Right lung (tissue), 10 donors: ENCODE measurements at places on chromosomes 12 and 14.

DNA sequence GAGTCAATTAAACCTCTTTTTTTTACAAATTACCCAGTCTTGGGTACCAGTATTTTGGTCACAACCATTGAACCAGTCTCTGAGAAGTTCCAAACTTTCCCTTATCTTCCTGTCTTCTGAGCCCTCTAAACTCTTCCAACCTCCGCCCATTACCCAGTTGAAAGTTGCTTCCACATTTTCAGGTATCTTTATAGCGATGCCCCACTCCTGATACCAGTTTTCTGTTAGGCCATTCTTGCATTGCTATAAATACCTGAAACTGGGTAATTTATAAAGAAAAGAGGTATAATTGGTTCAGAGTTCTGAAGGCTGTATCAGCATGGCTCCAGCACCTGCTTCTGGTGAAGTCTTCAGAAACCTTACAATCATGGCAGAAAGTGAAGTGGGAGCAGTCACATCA is 31.7 kb downstream of the TTC5 start:
- no peak for DNase-seq

- DNase-seq, result no peak
Observed at GRCh38 chr12:6370994-6371754, 4.2 kb downstream of the SCNN1A start.

DNA sequence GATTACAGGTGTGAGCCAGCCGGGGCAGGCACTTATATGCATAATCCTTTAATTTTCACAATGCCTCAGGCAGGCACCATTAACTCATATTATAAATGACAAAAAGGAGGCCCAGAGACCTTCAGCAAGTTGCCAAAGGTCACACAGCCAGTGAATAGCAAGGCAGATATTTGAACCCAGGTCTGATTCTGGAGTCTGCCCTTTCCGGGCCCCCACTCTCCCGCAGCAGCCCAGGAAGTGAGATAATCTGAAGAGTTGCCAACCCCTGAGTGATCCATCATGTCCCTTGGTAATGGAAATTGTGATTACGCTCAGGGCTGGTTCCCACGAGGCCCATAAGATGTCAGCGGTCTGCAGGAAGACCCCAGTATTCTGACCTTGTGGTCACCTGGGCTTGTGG is 95.3 kb upstream of the MED13L start:
- DNase-seq, result no peak

GRCh38 chr12:92762773-92763172 is 60.0 kb downstream of the PLEKHG7 start:
- DNase-seq, result no peak

GRCh38 chr14:21205026-21205677 is 49.3 kb upstream of the OR5AU1 start:
- DNase-seq, result no peak

- no peak for DNase-seq
Observed at GRCh38 chr12:80156306-80156705, 57.0 kb downstream of the OTOGL start.

GRCh38 chr12:50017641-50018040 is 7.7 kb downstream of the RACGAP1 start:
- DNase-seq, result peak; percentile 66

- DNase-seq, result no peak
Observed at GRCh38 chr14:102283631-102284129, 21.3 kb downstream of the MOK start.

DNA sequence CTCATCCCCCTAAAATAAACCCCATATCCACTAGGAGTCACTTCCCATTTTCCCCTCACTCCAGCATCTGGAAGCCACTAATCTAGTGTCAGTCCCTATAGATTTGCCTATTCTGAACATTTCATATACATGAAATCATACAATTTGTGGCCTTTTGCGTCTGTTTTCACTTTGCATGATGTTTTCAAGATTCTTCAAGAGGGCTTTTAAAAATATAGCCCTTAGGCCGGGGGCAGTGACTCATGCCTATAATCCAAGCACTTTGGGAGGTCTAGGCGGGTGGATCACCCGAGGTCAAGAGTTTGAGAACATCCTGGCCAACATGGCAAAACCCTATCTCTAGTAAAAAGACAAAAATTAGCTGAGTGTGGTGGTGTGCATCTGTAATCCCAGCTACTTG is 104.7 kb downstream of the VEZT start:
- DNase-seq, result no peak

GRCh38 chr12:57603815-57604453 is 690 bp upstream of the DTX3 start:
- peak; percentile 70 for DNase-seq

DNA sequence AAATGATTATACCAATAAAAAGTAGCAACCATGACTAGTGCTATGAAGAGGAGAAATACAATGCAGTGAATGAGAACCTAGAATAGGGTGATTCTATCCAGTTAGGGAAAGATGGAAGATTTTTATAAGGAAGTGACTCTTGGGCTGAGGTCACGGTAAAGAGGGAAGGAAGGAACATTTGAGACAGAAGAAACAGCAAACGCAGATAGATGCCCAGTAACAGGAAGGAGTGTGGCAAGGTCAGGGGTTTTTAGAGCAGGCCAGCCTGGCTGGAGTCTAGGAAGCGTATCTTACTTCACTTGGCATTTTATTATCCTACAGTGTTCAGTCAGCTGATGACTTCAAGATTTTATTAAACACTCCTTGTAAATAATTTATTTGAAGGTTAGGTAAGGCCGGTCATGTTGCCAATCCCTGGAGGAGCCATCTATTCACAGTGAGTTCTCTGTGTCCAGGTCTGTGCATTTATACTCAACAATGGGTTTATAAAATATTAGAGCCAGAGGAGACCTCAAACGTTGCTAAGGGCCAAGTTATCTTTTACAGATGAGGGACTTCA is 170.6 kb downstream of the PRKCH start:
- DNase-seq, result no peak

- no peak for DNase-seq
Observed at GRCh38 chr12:26290565-26290964, 95.2 kb downstream of the SSPN start.

GRCh38 chr14:68144051-68144681 is 324.6 kb downstream of the RAD51B start:
- no peak for DNase-seq

- DNase-seq, result peak; percentile 83
Observed at GRCh38 chr12:6618483-6619225, 11.5 kb upstream of the CHD4 start.

DNA sequence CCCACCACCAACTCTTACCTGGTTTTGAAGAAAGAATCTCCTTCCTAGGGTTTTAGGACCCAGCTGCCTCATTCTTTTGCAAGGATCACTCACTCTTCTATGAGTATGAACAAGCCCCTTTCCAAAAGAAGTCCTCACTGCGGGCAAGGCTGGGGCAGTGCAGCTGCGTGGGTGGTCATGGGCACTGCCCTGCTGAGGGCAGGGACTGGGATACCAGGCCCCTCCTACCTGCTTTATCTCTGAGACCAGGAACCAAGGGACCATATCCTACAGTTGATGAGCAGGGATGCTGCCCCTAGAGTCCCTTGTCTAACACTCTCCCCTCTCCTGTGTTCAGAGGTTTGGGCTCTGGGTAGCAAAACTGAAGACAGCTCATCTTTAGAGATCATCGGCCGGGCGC is 20.5 kb downstream of the HPD start:
- no peak for DNase-seq

DNA sequence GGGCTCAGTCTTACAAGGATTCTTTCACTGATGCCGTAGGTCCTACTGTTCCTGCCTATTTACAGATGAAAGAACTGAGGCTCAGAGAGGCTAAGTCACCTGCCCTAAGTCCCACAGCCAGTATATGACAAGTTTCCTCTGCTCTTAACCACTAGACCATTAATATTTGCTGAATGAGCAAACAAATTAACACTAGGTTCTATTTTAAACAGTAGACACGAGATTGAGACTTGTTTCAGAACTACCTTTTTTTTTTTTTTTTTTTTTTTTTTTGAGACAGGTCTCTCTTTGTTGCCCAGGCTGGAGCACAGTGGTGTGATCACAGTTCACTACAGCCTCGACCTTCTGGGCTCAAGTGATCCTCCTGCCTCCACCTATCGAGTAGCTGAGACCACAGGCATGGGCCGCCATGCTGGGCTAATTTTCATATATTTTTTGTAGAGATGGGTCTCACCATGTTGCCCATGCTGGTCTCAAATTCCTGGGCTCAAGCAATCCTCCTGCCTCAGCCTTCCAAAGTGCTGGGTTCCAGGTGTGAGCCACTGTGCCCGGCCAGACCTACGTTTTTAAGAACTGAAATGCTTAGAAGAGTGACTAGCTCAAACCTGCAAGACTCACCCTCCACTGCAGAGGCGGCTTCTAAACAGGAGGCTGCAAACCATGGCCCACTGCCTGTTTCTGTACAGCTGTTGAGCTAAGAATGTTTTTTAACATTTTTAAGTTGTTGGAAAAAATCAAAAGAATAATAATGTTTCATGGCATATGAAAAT is 12.9 kb downstream of the SYNE3 start:
- DNase-seq, result no peak

- no peak for DNase-seq
Observed at GRCh38 chr12:49825360-49825970, 2.7 kb downstream of the NCKAP5L start.

- DNase-seq, result peak; percentile 19
Observed at GRCh38 chr14:35883677-35884293, 57.6 kb downstream of the BRMS1L start.

- no peak for DNase-seq
Observed at GRCh38 chr12:131841547-131841946, 13.4 kb downstream of the MMP17 start.

GRCh38 chr14:80771201-80771600 is 170.3 kb downstream of the CEP128 start:
- DNase-seq, result no peak

DNA sequence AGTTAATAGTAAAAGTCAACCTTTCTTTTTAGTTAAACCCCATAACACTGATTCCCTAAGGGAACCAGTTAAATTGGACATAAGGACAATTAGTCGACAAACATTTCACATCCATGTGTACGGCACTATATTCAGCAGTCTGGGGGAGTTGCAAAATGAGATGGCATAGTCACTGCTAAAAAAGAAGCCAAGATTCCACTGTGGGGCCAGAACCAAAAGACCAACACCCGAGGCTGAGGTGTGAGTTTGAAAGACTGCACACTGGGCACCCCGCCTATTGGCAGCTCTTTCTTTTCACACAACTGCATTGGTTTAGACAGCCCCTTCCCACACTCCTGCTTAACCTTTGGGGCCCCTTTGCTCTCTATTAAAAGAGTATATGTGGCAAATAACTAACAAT is 16.7 kb downstream of the SETD3 start:
- DNase-seq, result no peak

- no peak for DNase-seq
Observed at GRCh38 chr12:18811273-18811672, 73.4 kb downstream of the CAPZA3 start.

GRCh38 chr12:89345376-89345775 is 6.9 kb downstream of the DUSP6 start:
- no peak for DNase-seq

- DNase-seq, result no peak
Observed at GRCh38 chr14:77808250-77808649, 8.3 kb downstream of the ADCK1 start.

DNA sequence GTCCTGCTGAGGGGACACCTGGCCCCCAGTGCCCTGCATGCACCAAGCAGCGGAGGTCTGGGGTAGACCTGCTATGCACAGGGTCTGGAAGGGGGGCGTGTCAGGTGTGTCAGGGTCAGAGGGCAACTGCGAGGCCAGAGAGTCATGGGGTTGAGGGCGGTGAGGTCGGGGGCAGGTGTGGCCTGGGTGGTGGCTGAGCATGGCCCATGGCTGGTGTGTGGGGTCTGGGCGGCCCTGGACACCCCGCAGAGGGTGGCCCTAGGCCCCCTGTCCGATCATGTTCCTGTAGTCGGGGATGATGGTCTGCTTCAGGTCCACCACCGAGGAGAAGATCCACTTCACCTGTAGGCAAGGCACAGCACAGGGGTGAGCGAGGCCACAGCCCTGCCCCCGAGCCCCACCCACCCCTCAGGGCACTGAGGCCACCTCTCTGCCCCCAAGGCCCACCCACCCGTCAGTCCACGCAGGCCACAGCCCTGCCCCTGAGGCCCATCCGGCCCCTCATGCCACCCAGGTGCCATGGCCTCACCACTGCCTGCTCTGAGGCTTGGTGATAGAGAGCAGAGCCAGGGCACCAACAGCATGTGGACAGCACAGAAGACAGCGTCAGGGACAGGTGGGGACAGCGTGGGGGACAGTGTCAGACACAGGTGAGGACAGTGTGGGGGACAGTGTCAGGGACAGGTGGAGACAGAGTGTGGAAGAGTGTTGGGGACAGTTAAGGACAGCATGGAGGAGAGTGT is 211.3 kb downstream of the TMEM121 start:
- DNase-seq, result no peak

GRCh38 chr14:27573018-27573417 is 975.2 kb upstream of the NOVA1 start:
- DNase-seq, result no peak

- no peak for DNase-seq
Observed at GRCh38 chr12:116529686-116530085, 29.5 kb upstream of the MAP1LC3B2 start.

GRCh38 chr14:55604900-55605418 is 25.0 kb downstream of the KTN1 start:
- no peak for DNase-seq

DNA sequence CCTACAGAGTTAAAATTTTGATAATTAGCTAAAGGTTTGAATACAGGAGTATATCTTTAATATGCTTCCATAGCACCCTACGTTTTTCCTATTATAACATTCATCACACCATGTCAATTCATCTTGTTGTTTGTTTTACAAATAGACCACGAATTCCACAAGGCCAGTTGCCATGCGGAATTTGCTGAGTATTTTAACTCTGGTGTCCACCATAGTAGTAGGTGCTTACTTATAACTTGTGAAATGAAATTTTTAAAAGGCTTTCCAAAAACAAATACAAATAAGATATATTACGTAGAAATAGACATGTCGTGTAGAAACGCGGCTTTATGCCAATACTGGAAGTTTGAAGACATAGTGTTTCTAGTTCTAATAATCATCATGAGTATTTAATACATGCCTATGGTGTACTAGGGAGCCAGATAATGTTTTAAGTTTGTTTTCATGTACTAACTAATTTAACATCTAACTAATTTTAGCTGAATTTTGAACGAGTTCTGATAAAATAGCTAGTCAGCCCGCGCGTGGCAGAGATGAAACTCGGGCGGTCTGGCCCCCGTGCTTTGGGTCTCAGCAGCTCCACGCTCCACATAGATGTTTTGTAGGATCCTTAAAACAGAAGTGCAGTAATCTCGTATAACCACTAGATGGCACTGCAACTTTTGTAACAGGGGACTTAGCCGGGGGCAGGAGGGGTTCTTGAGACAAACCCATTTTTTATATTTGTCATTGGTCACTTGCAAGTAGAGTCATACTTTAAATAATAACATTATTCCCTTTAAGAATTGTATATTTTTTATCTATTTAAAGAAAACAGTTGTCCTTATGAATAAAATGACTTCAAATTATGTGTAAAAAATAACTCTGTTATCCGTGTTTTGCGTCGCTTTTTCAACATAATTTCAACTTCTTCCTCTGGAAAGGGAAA is 10.2 kb downstream of the CD69 start:
- peak; percentile 38 for DNase-seq

GRCh38 chr12:111174251-111174960 is 194.5 kb downstream of the PHETA1 start:
- no peak for DNase-seq
